Astrocyte (in vitro differentiated cells and primary cell): ENCODE measurements at places on chromosomes 1 and 21. TPM values are rescaled to one million over a fixed set of nuclear protein-coding genes. Genes with fewer than 3 reads are reported as not detected.

GRCh38 chr1:121440993-121441392, 256.2 kb downstream of the SRGAP2C start:
- DNase-seq, result no peak

DNA sequence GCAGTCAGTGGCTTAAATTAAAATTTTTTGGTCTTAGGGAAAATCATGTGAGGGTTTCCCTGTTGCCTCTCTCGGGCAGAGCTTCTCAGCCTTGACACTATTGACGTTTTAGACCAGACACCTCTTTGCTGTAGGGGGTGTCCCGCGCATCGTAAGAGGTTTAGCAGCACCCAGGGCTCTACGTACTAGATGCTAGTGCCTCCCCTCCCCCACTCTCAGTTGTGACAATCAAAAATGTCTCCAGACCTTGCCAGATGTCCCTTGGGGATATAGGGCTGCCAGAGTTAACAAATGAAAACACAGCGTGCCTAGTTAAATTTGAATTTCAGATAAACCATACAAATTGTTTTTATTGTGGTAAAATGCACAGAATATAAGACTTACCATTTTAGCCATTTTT, 293.3 kb downstream of the DISC1 start:
- DNase-seq, result no peak

- no peak for DNase-seq
Measured at GRCh38 chr1:177786176-177786745, 183.6 kb downstream of the SEC16B start.

DNA sequence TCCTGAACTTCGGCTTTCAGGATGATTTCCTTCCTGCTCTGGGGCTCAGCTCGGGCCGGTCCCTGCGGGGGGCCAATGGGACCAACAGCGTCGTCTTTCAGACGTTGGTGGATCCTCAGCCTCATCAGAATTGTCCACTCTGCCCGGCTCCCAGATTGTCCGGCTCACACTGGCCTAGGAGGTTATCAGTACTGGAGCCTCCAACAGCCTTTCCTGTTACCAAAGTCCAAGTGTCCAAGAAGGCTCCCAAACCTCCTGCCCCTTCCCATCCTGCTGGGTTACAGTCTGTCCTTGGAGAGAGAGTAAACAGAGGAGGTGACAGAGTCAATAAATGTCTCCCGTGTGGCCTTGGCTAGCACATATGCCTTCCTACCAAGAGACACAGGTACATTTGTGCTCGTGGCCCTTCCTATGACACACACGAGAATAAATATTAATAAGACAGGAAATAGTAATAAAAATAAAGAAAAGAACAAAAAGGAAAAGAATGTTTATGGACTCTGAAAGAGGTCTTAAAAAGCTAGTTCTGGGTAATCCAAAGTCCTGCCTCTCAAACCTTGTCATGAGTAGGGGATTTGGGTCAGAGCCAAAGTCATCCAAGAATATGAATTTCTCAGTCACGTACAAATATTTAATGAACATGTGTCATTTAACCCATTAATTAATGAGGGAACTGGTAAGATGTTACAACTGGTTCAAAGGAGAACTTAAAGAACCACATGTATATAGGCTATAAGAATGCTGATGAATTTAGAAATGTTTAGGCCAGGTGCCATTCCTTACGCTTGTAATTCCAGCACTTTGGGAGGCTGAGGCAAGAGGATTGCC, 80.8 kb upstream of the SLC2A1 start:
- no peak for DNase-seq

GRCh38 chr1:36446271-36446670, 4.0 kb downstream of the OSCP1 start:
- no peak for DNase-seq

Gene PAFAH2
- total RNA-seq, result 13.6 and 14.1 TPM in 2 replicates

Gene VHLL
- 0.34 TPM in 1 of 2 replicates, not detected in the other for total RNA-seq

DNA sequence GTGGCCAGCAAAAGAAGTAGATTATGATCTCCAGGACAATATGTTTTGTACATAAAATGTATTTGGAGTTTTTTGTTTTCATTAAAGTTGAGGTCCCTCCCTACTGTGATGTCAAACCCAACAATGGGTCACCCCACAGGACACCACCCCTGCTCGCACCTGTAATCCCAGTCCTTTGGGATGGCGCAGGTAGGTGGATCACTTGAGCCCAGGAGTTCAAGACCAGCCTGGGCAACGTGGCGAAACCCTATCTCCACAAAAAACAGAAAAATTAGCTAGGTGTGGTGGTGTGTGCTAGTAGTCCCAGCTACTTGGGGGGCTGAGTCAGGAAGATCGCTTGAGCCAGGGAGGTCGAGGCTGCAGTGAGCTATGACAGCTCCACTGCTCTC, 9.0 kb downstream of the ZBTB17 start:
- no peak for DNase-seq

GRCh38 chr1:6486433-6487011, 4.9 kb downstream of the PLEKHG5 start:
- peak; percentile 47 for DNase-seq

Gene NTMT2
- total RNA-seq, result 0.43 TPM in 1 of 2 replicates, not detected in the other

DNA sequence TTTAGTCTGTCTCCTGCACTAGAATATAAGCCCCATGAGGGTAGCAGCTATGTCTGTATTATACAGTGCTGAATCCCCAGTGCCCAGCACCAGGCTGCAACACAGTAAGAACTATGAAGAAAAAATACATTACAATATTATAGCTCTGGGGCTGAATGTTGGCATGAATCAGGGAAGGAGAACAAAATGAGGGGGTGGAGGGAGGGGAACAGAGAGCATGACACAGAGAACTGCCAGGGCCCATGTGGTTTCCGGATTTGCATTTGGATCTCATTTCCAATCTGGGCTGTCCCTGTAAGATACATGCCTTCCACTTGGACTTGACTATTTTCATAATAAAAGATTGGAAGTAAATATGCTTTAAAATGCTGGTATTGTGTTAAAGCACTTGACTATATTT, 35.8 kb downstream of the C1orf198 start:
- DNase-seq, result no peak

Gene GPR161
- 16.5 and 21.9 TPM in 2 replicates for total RNA-seq

DNA sequence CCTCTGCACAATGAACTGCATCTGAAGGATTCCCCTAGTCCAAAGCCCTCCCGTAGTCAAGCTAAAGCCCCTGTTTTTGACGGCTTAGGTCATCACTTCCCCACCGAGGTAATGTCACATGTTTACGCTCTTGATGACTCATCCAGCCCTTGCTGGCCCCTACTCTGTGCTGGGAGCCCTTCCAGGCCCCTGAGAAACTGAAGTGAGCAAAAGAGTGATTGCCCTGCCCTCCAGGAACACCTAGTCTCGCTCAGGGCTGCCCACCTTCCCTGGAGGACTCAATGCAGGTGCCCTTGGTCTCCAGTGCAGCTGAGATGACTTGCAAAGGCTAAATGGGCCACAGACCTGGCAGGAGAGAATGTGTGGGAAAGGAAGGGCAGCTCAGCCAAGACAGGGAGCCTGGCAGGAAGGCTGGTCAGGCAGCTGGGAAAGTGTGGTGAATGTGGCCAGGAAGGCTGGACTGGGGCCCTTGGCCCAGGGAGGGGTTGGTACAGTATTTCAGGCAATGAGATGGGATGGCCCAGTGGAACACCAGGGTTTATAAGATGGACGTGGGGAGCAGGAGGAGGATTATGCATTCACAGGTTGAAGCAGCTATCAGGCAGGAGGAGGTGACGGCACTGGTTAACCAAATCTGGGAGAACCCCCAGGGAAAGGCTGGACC, 345.6 kb downstream of the NPHP4 start:
- no peak for DNase-seq

GRCh38 chr1:24991697-24992096, 61.6 kb upstream of the RUNX3 start:
- DNase-seq, result no peak

DNA sequence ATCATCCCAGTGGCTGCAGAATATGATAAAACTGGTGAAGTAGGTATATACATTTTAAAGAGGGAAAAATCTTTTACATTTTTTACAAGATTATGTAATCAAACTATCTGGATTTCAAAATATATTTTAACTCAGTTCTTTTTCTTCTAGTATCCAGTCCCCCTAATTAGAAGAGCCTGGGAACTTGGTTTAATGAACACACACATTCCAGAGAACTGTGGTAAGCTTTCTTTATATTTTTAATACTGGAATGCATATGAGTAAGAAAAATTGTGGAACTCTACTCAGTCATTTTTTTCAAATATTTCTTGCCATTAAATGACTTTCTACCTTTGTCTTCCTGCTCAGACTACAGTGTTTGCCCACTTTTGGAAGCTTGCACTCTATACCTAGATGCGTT, 8.2 kb downstream of the ACADM start:
- no peak for DNase-seq

Gene SLC16A4
- total RNA-seq, result 14.1 and 14.8 TPM in 2 replicates

DNA sequence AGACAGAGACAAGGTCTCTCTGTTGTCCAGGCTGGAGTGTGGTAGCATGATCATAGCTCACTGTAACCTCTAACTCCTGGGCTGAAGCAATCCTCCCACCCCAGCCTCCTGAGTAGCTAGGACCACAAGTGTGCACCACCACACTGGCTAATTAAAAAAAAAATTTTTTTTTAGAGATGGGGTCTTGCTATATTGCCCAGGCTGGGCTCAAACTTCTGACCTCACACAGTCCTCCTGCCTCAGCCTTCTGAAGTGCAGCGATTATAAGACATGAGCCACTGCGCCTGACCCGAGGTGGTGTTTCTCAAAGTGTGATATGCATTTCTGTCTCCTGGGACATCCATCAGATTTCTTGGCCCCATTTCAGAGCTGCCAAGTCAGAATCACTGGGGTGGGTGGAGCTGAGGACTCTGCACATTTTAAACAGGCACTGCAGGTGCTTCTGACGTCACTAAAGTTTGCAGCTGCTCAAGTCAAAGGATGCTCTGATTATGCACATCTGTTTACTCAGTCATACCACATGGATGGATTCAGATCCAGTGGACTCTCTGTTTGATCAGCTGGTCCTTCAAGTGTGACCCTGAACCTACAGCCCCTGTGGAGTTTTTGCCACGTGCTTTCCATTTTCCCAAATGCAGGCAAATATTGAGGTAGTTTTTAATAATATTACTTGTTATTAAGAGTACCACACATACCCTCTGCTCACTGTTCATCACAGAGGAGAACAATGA, 21.4 kb downstream of the TGFB2 start:
- no peak for DNase-seq

DNA sequence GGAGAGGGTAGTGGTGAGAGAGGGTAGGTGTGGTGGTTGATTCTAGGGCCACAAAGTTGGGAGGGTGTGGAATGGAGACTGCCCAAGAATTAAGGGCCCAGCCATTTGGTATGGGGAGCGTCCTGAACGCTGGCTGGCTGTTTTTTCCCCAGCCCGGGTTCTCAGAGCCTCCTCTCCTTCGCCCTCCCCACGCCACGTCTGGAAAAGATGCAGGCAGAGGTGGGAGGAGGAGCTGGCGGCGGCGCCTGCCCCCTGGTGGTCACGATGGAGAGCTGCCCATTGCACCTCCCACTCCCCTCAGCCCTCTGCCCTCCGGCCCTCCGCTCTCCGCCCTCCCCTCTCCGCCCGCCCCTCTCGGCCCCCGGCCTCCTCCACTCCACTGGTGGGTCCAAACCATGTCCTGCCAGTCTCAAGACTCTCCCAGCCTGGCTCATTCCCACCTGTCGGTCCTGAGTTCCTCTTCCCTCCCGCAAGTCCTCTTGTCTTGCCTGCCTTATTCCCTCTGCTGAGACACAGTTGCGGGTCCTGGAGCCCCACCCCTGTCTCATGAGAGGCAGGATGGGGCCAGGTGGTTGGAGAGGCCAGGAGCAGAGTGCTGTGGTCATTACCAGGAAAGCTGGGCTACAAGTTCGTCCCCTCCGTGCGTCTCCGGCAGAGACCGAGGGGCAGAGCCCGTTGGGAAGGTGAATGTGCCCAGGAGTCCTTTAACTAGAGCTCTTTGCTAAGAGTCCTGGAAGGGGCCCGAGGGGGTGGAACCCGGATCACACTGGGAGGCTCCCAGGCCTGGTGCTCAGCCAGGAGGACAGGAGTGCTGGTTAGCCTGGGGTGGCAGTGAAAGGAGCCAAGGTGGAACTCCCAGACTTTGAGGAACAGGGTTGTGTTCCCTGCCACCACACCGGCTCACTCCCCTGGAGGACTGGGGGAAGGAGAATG, 22.6 kb downstream of the ETNK2 start:
- DNase-seq, result peak; percentile 30

DNA sequence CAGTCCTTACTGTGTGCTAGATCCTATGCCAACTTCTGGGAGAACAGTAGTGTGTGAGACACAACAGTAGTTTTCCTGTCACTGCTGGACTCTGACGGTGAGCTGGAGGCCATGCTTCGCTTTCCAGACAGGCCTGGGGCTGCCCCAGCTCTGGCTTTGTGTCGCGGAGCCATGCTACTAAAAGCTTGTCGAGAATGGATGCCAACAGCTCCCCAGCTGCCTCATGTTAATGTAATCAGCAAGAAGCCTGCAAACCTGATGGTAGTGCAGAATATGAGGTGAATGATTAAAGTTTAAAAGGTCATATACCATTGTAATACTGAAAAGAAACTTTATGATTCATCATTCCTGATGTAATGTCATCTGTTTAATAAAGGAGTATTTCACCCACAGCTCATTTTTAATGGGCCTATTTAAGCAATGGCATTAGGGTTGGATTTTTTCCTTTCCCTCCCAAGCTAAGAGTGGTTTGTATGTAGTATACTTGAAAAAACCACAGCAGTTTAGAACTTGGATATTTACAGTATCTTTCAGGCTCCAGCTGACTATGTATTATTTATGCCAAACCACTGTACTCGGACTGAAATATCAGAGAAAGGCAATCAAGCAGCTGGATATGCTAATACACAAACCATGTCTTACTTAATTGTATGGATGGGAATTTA, 343.0 kb downstream of the NUF2 start:
- no peak for DNase-seq

DNA sequence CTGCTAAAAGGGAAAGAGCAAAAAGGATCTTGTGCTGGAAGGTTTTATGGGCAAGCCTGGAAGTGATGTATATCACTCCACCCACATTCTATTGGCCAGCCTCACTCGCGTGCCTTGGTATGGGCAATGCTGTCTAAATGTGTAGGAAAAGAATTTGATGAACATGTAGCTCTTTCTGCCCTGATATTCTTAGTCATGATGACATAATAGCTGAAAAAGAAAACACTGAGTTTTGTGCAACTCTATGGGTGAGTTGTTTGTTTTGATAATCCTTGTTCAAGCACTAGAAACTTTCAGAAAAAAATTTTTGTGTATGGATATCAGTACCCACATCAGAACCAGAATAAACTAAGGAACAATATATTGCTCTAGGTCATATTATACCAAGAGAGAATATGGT, 231.5 kb upstream of the ST6GALNAC5 start:
- DNase-seq, result no peak

Gene PRDM2
- total RNA-seq, result 48.8 and 49.0 TPM in 2 replicates

Gene CNR2
- not detected in 2 replicates for total RNA-seq

Gene SUCO
- 55.9 and 63.7 TPM in 2 replicates for total RNA-seq
